ENCODE measurements at places on chromosomes 1 and 21.

DNA sequence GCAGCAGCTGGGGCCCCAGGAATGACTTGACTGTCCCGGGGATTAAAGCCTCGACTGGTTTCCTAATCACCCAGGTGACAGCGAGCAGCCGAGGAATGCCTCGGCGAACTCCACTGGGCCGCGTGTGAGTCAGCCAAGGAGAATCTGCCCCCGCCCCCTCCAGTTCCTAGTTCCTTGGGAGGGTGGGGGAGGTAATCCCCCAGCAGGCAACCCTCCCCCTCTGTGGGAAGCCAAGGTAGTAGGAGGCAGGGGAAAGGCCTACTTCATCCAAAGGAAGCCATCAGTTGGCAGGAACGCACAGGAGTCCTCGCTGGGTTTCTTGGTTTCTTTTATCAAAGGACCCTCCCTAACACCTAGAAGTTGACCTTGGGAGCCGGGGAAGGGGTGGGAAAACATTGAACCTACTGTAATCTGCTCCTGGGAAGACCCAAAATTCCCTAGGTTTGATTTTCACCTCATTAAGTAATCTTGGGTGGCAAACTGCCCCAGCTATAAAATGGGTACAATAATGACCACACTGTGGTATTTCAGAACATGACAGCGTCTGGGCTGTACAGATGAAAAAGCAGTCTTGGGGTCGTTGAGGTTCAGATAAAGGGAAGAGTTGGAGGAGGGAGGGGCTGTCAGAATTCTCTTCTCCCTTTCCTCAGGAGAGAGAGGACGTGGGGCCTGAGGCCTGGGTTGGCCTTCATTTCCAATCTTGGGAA lies 1.4 kb downstream of the TENT5B start:
- no peak for DNase-seq

DNA sequence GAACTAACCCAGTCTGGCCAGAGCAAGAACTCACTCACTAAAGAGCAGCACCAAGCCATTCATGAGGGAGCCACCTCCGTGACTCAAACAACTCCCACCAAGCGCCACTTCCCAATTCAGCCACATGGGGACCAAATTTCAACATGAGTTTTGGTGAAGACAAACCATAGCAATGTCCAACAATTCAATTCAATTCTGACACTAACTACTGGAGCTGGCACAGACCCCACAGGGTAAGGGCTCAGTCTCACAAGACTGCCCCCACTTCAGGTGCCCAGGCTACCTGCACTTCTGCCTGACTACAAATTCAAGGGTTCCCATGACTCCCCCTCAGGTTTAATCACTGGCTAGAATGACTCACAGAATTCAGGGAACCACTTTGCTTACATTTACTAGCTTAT lies 48.8 kb upstream of the RAP1A start:
- no peak for DNase-seq

- peak; percentile 20 for DNase-seq
Observed at GRCh38 chr1:208479435-208479834, 235.3 kb upstream of the PLXNA2 start.

DNA sequence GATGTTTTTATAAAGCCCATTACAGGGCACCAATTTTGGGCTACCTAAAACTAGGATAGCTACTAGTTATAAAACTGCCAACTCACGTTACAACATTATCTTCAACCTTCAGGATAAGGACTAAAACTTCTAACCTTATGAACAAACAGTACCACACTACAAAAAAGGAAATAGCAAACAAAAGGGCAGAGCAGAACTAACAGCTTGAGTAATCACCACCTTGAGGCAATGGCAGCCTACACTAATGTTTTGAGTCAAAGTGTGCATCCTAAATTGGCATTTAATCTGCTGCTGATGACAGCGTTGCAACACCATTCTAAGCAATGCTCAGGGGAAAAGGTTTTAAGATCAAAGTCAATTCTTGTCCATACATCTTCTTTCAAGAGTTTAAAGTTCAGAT lies 27.2 kb downstream of the PTP4A2 start:
- no peak for DNase-seq

DNA sequence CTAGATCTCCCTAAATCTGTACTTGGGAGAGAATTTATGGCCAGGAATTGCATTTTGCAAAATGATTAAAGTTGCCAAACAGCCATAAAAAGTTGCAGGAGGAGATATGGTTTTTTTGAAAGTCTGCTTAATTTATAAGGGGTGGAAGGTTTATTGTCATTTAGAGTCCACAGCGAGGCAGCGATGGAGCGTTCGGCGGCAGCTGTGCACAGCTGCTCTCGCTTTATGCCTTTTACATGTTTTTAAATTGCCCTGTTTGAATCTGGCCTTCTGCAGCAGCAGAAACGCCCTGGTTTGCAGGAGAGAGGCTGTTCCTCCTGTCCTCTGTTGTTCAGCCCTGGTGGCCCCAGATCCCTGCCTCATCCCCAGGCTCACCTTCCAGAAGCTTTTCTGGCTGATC lies 144.9 kb upstream of the POU3F1 start:
- no peak for DNase-seq

DNA sequence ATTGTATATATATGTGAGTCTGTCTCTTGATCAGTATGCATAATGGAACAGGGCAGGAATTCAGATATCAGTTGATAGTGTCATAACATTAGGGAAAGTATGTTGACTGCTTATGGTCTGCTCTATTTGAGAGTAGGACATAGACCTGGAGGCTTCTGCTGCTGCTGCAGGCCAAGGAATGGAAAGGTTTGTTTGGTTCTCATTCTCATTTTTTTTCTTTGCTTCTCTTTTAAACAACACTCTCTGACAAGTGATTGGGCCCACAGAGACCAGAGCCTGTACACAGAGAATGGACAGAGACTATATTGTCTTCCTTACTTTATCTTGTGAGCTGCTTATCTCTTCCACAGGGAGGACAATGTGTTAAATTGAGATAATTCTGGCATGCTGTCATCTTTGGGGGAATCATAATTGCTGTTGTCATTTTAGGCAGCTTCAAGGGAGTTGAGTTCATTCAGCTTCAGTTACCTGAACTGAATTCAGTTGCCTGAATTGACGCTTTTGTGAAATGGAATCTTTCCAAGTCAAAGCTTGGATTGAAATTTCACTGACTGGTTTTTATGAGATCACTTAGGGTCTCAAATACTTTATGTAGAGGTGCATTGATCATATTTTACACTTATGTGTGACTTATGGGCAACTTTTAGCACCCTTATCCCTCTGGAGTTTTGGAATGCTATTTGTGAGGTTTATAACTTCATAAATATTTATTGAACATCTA lies 16.9 kb downstream of the CAP1 start:
- no peak for DNase-seq

DNA sequence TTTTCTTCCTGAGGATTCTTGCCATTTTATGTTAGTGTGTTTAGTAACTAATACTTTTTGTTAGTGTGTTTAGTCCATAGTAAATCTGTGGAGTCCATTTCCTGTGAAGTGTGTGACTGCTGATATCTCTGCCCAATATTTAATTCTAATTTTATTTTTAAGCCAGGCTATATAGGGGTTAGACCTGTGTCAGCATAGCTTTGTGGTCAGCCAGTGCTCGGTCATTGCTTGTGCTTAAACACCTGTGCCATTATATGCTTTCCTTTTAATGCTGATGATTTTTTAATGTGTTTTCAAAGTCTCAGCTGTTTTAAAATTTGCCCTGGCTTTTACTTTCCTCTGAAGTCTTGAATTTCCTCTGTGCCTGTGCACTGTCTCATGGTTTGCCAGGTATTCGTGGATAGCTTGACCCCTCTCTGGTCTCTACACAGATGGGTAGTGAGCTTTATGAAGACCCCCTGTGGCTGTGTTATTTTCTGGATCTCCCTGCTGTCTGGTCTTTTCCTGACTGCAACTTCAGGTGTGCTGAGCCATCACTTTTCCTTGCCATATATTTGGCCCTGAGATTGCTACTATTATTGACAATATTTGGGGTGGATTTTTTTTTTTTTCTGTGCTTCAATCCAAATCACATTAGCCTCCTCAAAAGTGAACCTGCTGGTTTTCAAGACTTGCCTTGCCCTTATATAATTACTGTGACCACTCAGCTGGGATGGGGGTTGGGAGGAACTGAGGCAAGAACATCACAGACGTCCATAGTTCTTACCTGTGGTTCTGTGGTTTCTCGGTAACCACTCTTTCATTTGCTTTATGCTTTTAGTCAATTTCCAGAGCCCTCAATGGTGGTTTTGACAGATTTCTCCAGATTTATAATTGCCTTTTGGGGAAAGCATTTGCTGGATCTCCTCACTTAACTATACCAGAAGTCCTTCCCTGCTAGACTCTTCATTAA lies 59.6 kb downstream of the RPS6KC1 start:
- DNase-seq, result no peak

- DNase-seq, result no peak
Observed at GRCh38 chr1:32966900-32967299, 2.3 kb upstream of the RNF19B start.

DNA sequence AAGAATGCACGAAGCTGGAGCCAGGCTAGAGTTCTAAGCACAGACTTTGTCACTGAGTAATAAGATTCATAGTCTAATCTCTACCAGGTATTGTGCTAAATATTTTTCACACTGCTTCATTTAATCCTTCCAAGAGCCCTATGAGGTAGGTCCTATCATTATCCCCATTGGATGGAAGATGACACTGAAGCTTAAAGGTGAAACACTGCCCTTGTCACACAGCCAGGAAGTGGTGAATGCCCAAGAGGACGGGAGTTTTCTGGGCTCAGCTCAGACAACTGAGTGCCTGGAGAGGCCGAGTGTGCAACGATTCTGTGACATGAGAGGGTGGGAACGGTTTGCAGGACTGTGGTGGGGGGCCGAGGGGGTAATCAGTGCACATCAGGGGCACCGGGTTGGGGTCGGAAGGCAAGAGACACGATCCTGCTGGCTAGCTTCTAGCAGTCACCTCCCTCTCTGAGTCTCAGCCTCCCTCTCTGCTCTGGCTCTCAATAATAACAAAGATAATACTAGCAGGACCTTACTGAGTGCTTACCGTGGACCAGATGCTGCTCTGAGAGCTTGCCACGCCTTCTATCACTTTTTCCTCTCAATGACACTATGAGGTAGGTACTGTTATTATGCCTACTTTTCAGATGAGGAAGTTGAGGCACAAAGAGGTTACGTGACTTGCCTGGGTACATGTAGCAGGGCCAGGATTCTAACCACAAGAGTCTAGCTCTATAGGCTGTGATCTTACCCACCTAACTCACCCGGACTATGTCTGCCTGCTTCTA lies 12.4 kb downstream of the KCNQ4 start:
- DNase-seq, result no peak

DNA sequence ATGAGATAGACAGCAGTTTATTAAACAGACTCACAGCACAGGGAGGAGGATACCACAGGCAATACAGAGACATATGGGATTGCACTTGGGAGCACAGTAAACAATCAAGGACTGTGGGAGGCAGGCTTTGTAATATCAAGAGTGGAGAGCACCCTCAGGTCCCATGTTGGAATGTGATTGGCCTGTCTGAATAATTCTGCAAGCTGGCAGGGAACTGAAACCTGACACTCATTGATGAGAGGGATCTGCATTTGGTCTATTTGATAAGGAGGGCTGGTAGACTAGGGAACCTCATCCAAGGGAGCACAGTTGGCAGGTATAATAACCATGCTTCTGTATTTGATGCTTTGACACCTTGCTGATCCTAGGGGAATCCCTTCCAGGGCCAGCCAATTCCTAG lies 69.9 kb upstream of the PRMT6 start:
- no peak for DNase-seq

GRCh38 chr1:22075718-22076117 lies 23.2 kb downstream of the CDC42 start:
- DNase-seq, result no peak

GRCh38 chr1:22055463-22055862 lies 3.0 kb downstream of the CDC42 start:
- DNase-seq, result no peak

DNA sequence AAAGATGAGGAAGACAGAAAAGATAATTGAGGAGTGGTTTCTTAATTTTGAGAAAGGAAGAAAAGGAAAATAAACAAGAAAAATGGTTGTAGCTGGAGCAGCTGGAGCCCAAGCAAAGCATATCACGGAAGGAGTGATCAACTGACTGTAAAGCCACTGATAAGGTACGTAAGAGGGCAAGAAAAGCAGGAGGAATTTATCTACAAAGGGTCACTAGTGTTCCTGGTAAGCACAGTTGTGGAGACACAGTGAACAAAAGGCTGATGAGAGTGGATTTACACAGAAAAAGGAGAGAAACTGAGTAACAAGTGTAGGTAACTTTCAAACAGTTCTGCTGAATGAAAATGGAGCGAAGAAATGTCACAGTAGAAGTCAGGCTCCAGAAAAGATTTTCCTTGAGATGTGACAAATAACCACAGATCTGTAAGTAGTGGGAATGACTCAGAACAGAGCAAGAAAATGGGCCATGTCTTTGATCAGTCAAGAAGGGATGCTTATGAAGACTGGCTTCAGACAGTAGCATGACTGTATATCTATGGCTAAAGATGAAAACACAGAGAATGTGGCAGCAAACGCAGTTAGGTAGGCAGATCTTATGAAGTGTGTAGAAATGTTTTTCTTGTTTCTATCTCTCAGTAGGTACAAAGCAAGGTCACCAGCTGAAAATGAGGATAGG lies 45.6 kb upstream of the RBM34 start:
- no peak for DNase-seq

DNA sequence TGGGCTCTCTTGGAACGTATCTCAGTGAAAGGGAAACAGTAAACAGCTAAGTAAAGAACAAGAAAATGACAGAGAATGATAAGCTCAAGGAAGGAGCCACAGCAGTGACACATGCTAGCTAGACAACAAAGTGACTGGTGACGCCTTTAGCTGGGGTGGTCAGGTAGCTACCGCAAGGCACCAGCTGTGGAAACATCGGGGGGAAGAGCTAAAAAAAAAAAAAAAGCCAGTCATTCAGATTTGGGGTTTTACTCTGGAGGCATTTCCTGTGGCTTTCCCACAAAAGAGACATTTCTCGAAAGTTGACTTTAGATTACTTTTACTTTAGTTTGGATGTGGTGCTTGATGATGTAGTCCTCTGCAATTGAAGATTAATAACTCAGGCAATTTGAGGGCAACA lies 2.1 kb downstream of the FHAD1 start:
- DNase-seq, result no peak

- DNase-seq, result no peak
Observed at GRCh38 chr1:20601129-20601825, 12.4 kb downstream of the CDA start.

- no peak for DNase-seq
Observed at GRCh38 chr1:1758059-1758621, 20.1 kb downstream of the NADK start.

- peak; percentile 32 for DNase-seq
Observed at GRCh38 chr1:113983391-113983790, 4.1 kb downstream of the OLFML3 start.

- DNase-seq, result no peak
Observed at GRCh38 chr1:102099916-102100315, 103.2 kb upstream of the OLFM3 start.

GRCh38 chr1:26862781-26863684 lies at the start of gene SFN:
TSS of gene SFN (plus strand) at chr1:26863149. CDS start at chr1:26863213, 64 bp downstream.
- DNase-seq, result no peak

GRCh38 chr21:16215663-16216183 lies 485.9 kb downstream of the USP25 start:
- DNase-seq, result no peak

DNA sequence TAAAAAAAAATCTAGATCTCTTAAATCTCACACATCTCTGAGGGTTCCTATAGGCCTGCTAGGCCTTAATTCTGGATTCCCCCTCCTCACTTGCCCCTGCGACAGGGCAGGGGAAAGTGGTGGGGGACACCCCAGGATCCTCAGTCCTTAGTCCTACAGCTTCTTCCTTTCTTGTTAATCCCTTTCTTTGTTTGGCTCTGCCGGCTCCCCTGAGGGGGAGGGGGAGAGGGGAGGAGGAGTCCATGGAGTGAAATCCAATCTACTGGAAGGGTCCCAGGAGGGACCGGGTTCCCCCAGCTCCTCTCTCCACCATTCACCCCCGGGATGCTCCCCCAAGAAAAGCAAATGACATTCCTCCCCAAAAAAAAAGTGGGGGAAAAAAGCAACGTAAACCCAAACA lies 8.5 kb downstream of the MEX3A start:
- DNase-seq, result no peak

Data from retina (tissue), 1 donor.